ENCODE measurements at places on chromosomes 6 and 20. TPM values are rescaled to one million over a fixed set of nuclear protein-coding genes. Genes with fewer than 3 reads are reported as not detected.

DNA sequence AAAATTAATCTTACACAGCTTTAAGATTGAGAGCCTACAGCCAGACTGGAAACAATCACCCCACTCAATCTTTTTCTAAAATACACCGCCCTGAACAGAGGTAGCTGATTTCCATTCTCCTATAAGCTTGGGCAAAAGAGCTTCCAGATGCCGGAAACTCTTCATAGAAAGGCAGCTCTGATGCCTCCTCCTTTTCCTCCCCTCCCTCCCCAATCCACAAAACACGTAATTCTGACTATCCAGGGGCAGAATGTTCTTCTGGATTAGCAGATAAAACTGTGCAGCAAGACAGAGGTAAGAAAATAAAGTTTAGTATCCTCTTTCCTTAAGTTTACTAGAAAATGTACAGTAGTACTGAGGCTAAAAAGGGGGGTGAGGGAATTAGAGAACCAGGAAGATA lies 15.8 kb downstream of the ADNP start:
- H3K36me3 ChIP-seq: no peaks in the 10 kb centered on the region
- no peak for DNase-seq
- no peak overlapping the region for H3K27ac ChIP-seq
- H3K27me3 ChIP-seq: no peaks in the 10 kb centered on the region
- no peak overlapping the region for H3K4me3 ChIP-seq

The TGM3 gene
- total RNA-seq: not detected

DNA sequence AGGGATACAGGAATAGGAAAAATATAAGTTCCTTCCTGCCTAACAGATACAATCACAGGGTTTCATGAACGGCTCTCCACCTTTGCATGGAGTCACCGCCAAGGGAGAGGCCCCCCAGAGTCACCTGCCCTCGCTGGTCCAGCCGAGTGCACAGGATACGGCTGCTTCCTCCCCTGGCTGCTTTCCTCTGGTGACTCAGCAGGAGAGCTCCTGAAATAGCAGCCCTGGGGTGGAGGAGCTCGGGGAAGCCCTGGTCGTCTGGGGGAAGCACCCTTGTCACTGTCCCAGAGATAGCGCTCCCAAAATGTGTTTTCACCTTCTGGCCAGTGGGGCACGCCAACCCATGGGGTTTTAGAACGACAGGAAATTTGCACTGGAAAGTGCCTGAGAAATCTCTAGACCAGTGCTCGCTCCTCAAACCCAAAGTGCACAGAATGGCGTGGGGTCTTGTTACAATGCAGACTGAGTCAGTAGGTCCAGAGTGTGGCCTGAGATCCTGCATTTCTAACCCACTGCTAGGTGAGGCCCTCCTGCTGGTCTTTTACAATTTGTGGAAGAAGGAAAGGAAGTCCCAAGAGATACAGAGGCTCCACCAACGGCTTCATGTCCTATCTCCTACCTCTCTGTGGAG lies 35.9 kb upstream of the FAM50B start:
- no peaks in the 10 kb centered on the region for H3K36me3 ChIP-seq
- H3K27ac ChIP-seq: no peak overlapping the region
- no peaks in the 10 kb centered on the region for H3K4me1 ChIP-seq
- DNase-seq: no peak
- no peak overlapping the region for H3K4me3 ChIP-seq

DNA sequence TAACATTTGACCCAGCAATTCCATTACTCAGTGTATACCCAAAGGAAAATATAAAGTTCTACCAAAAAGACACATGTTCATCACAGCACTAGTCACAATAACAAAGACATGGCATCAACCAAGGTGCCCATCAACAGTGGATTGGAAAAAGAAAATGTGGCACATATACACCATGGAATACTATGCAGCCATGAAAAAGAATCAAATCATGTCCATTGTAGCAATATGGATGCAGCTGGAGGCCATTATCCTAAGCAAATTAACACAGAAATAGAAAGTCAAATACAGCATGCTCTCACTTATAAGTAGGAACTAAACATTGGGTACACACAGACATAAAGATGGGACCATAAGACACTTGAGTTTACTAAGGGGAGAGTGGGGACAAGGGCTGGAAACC lies 441.9 kb upstream of the ID4 start:
- no peak for DNase-seq
- H3K27ac ChIP-seq: no peak overlapping the region

The OR2H2 gene
- not detected for total RNA-seq

GRCh38 chr6:33754222-33754621 lies 7.5 kb upstream of the IP6K3 start:
- no peak for DNase-seq
- H3K27me3 ChIP-seq: no peaks in the 10 kb centered on the region
- H3K4me1 ChIP-seq: no peaks in the 10 kb centered on the region
- H3K4me3 ChIP-seq: no peak overlapping the region
- no peaks in the 10 kb centered on the region for H3K36me3 ChIP-seq

GRCh38 chr20:10369723-10370090 lies 64.3 kb downstream of the MKKS start:
- no peaks in the 10 kb centered on the region for H3K4me1 ChIP-seq
- H3K4me3 ChIP-seq: no peak overlapping the region
- H3K27me3 ChIP-seq: no peaks in the 10 kb centered on the region
- no peak for DNase-seq

The CLDN20 gene
- not detected for total RNA-seq

DNA sequence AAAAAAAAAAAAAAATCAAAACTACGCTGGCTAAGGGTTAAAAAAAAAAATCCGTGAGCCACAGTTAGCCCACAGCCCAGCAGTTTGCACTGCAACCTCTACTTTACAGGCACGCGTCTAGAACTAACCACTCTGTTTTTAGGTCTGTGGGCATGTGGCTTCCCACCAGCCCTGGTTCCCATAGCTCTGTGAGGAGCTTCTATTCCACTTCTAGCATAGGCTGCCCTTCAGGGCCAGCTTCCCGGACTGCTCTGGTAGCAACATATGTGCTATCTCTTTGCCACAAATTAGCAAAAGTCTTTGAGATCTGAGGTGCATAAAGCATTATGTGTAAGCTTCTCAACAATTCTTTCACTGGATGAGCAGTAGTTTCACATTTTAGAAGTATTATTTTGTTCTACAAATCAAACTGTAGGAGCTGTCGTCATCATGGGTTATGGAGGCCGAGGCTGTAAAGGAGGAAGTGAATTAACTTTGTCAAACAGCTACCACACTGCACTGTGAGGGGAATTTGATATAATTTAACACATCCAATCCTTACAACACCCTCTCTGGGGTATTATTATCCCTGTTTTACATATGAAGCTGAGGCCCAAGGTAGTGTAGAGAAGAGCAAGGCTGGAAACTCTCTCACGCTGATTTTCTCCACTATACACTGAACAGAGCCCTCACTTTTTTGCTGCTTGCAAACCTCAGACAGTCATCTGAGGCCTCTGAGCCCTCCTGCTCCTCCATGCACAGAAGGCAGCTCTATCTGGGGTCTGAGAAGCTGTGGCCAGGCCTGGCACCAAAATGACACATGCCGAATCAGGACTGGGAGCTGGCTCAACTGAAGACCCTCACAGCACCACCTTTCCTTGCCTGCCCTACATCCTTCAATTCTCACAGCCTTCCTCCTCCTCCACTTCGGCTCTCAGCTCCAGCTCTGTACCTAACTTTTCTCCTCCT lies 35.4 kb downstream of the MAN1A1 start:
- H3K4me3 ChIP-seq: no peak overlapping the region
- H3K27me3 ChIP-seq: no peaks in the 10 kb centered on the region

GRCh38 chr20:53813636-53814035 lies 220.0 kb upstream of the ZNF217 start:
- no peak for DNase-seq
- H3K27ac ChIP-seq: no peak overlapping the region
- H3K4me1 ChIP-seq: peaks cover 8% of the 10 kb centered on the region
- no peak overlapping the region for H3K4me3 ChIP-seq
- H3K27me3 ChIP-seq: no peaks in the 10 kb centered on the region

The MSH5 gene
- total RNA-seq: 11.4 TPM

The RBM24 gene
- not detected for total RNA-seq

GRCh38 chr6:143062551-143062950 lies 1.9 kb downstream of the AIG1 start:
- peak; percentile 21 for DNase-seq
- no peak overlapping the region for H3K27ac ChIP-seq
- H3K27me3 ChIP-seq: no peaks in the 10 kb centered on the region
- no peaks in the 10 kb centered on the region for H3K36me3 ChIP-seq
- peaks cover 17% of the 10 kb centered on the region for H3K4me1 ChIP-seq
- no peak overlapping the region for H3K4me3 ChIP-seq

DNA sequence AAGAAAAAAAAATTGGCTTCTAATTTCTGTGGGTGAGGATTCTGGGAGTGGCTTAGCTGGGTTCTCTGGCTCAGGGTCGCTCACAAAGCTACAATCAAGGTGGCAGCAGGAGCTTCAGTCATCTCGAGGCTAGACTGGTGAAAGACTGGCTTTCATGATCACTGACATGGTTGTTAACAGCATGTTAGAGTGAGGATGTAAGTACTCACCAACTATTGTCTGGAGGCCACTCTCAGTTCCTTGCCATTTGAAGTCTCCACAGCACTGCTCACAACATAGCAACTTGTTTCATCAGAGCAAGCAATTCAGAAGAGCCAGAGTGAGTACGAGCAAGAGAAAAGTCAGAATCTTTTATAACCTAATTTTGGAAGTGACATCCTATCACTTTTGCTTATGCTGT lies 145.7 kb upstream of the PRSS16 start:
- peaks cover 8% of the 10 kb centered on the region for H3K27me3 ChIP-seq
- H3K27ac ChIP-seq: no peak overlapping the region
- peaks cover 7% of the 10 kb centered on the region for H3K4me1 ChIP-seq
- DNase-seq: no peak
- no peak overlapping the region for H3K4me3 ChIP-seq
- no peaks in the 10 kb centered on the region for H3K36me3 ChIP-seq

- H3K4me3 ChIP-seq: no peak overlapping the region
- H3K27ac ChIP-seq: no peak overlapping the region
- no peaks in the 10 kb centered on the region for H3K36me3 ChIP-seq
- DNase-seq: no peak
Measured at GRCh38 chr6:112044196-112044595, 9.7 kb upstream of the CCN6 start.

GRCh38 chr6:13407709-13408695 lies 79.4 kb downstream of the GFOD1 start:
- H3K4me3 ChIP-seq: no peak overlapping the region
- no peaks in the 10 kb centered on the region for H3K4me1 ChIP-seq

GRCh38 chr6:72246926-72247325 lies 360.6 kb downstream of the RIMS1 start:
- H3K27ac ChIP-seq: no peak overlapping the region
- H3K4me1 ChIP-seq: no peaks in the 10 kb centered on the region
- no peak overlapping the region for H3K4me3 ChIP-seq
- no peaks in the 10 kb centered on the region for H3K27me3 ChIP-seq
- H3K36me3 ChIP-seq: no peaks in the 10 kb centered on the region

The UBD gene
- total RNA-seq: not detected

GRCh38 chr6:119483908-119484307 lies 134.3 kb upstream of the MAN1A1 start:
- no peak overlapping the region for H3K4me3 ChIP-seq
- H3K27ac ChIP-seq: no peak overlapping the region
- no peak for DNase-seq
- H3K4me1 ChIP-seq: no peaks in the 10 kb centered on the region
- H3K36me3 ChIP-seq: no peaks in the 10 kb centered on the region

- H3K4me3 ChIP-seq: no peak overlapping the region
- peak; percentile 21 for DNase-seq
- peaks cover 16% of the 10 kb centered on the region for H3K27me3 ChIP-seq
- no peaks in the 10 kb centered on the region for H3K36me3 ChIP-seq
- H3K27ac ChIP-seq: peak overlapping the region; percentile 7
Measured at GRCh38 chr20:43915211-43916072, 790 bp downstream of the TOX2 start.

GRCh38 chr6:156410649-156411048 lies 366.5 kb upstream of the ARID1B start:
- H3K4me3 ChIP-seq: no peak overlapping the region
- H3K4me1 ChIP-seq: no peaks in the 10 kb centered on the region
- H3K36me3 ChIP-seq: no peaks in the 10 kb centered on the region

GRCh38 chr6:35295521-35296315 lies 1.9 kb upstream of the DEF6 start:
- DNase-seq: no peak
- peaks cover 27% of the 10 kb centered on the region for H3K4me1 ChIP-seq
- no peak overlapping the region for H3K27ac ChIP-seq
- H3K4me3 ChIP-seq: no peak overlapping the region

GRCh38 chr6:152981989-152982903 lies 595 bp downstream of the FBXO5 start:
- no peak overlapping the region for H3K27ac ChIP-seq
- DNase-seq: peak; percentile 50
- no peaks in the 10 kb centered on the region for H3K36me3 ChIP-seq
- H3K4me3 ChIP-seq: peak overlapping the region; percentile 64

The KCNB1 gene
- not detected for total RNA-seq

The RHAG gene
- total RNA-seq: not detected

Measured in CD4-positive, alpha-beta memory T cell (primary cell).